GM04504 (cell line): ENCODE measurements at places on chromosomes 5 and 9.

DNA sequence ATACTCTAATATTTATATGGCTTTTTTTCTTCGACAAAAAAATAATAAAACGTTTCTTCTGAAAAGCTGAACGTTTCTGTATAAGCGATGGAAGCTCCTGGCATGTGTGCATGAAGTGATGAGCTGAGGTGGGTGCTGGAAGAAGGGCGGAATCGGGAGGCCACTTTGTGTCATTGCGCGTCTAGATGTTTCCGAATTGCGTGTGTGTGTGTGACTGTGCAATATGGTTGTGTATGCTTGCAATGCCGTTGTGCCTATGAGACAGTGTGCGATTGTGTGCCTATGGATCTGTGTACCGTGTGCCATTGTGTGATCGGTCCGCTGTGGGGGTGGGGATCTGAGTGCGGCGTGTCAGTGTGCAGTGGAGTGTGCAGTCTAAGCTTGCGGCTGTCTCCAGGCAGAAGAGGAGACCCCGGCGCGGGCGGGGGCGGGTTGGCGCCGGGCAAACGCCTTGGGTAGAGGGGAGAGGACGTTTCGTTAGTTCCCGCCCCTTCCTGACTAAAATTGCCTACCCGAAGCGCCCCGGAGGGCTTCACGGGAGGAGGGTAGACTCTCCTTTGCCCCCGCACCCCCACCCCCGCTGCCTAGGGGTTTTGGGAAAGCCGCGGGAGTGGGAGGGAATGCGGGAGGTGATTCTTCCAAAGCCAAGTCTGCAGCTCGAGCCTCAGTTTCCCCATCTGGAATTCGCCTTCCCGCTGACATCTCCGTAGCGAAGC lies 24.2 kb downstream of the PCDHGC5 start:
- DNase-seq: no peak

- no peak for DNase-seq
Measured at GRCh38 chr5:1421521-1422341, 23.5 kb downstream of the SLC6A3 start.

- no peak for DNase-seq
Measured at GRCh38 chr5:169085636-169086035, 215.3 kb downstream of the SLIT3 start.

DNA sequence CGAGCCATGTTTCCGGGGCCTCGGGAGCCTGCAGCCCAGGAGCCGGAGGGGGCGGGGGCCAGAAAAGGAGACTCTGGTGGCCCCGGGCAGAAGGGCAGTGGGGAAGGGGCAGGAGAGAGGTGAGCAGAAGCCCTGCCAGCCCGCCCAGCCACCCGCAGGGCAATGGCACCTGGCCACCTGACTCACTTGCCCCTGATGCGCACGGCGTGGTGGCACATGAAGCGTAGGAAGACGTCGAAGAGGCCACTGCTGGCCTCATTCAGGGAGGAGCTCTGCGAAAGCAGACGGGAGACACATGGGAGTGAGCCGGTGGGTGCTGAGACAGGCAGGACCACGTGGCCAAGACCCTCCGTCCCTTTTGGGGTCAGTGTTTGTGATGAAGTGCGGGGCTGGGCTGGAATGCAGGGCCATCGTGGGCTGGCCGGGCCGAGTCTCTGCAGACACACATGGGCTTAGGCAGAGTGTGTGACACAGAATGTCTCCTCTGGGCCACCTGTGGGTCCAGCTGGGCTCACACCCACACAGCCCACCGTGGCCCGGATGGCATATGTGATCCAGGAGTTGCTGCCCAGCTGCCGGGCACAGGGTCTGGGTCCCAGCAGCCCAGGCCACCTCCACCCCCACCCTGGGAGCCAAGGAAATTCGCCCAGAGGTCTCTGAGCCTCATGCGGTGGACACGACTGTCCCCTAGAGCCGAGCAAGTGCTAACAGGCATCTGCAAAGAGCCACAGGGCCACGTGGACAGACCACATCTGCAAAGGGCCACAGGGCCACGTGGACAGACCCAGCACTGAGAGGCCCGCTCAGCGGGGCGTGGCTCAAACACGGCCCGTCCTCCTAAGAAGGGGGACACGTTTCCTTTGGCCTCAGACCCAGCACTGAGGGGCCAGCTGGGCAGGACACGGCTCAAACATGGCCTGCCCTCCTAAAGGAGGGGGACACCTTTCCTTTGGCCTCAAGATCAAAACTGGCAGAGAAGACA lies 23.6 kb downstream of the TERT start:
- DNase-seq: no peak

DNA sequence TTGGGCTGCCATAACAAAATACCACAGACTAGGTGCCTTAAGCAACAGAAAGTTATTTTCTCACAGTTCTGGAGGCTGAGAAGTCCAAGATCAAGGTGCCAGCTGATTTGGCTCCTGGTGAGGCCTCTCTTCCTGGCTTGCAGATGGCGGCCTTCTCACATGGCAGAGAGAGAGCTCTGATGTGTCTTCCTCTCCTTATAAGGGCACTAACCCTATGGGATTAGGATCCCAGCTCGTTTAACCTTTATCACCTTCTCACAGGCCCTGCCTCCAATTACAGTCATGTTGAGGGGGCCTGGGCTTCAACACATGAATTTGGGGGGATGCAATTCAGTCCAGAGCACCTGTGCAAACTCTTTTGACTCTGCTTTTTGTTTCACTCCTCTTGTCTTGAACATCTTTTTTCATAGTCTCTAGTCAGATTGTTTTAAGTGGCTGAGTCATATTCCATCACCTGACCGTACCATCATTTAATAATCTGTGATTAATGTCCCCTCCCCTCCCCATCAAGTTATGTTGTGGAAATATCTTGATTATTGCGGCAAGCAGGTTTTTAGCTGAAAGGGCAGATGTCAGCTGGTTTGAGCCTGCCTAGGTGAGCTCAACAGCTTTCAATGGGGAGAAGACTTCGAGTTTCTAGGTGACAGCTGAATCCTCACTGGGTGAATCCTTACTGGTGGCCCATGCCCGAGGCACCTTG lies 61.8 kb downstream of the NDFIP1 start:
- no peak for DNase-seq

GRCh38 chr9:37200433-37201005 lies 80.1 kb downstream of the ZCCHC7 start:
- peak; percentile 25 for DNase-seq

DNA sequence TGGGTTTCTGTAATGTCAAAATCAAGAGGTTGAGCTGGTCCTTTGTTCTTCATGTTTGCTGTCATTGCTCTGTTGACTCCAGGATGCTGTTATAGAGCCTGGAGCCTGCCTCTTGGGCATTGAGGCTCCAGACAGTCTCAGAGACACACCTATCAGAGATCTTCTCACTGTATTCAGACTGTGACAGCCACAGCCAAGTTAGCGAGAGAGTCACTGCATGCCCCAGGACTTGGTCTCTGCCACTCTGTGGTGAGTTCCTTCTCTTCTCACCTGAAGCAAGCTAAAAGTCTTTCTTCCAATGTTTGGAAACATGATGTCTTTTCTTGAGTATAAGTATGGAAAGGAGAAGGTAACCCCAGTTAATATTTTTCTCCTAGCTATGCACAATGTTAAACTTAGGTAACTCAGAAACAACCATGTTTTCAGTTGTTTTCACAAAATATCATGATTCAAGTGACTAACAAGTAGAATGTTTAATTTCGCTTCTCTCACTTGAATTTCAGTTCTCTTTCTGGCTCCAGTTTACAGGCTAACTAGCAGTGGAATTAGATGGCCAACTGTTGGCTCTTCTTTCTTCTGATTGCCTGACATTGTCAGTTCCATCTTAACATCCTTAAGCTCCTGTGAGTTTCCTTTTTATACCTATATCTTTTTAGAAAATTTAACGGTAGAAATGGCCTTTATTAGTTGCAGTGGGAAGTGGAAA lies 20.6 kb upstream of the ZFYVE16 start:
- no peak for DNase-seq

GRCh38 chr5:154708207-154708606 lies 47.0 kb upstream of the LARP1 start:
- no peak for DNase-seq

GRCh38 chr9:107397076-107398044 lies 92.2 kb downstream of the KLF4 start:
- peak; percentile 57 for DNase-seq

- no peak for DNase-seq
Measured at GRCh38 chr5:151238303-151238741, 14.4 kb upstream of the CCDC69 start.

- no peak for DNase-seq
Measured at GRCh38 chr5:150575745-150576448, 64.6 kb upstream of the SYNPO start.

- peak; percentile 89 for DNase-seq
Measured at GRCh38 chr5:102857076-102857818, 102.1 kb downstream of the PAM start.

DNA sequence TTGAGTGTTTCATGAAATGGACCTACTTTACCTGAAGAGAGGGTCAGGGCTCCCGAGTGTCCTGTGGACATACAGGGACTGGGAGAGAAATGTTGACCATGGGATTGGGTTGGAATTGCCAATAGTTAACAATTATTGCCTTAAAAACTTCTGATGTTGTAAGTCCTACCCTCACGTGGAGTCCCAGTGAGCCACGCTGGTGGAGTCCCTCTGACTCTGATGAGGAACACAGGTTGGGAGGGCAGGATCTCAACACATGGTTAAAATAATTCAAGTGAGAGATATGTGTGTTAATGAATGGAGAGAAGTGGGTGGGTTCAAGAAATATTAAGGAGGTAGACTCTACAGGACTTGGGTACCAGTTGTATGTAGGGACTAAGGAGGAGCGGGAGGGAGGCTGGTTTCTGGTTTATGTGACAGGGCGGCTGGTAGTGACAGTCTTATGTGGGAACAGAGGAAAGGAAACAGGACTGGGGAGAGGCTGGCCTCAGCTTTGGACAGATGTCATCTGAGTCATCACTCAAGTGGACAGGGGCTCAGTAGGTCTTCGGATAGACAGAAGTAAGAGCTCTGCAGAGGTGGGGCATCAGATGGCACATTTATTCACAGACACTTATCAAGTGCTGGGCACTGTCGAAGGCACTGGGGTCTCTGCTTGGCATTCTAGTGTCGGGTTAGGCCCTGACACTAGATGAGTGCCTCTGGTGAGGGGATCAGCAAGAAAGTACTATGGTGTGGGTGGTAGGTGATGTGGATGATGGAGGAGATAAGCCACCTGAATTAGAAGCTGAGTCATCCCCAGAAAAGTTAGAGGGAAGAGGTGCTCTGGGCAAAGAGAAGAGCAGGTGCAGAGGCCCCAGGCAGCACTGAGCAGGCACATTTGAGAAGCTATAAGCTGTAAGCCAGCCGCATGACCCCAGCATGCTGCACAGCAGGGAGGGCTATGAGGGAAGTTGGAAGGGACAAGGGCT lies 27.2 kb downstream of the MAML1 start:
- no peak for DNase-seq

DNA sequence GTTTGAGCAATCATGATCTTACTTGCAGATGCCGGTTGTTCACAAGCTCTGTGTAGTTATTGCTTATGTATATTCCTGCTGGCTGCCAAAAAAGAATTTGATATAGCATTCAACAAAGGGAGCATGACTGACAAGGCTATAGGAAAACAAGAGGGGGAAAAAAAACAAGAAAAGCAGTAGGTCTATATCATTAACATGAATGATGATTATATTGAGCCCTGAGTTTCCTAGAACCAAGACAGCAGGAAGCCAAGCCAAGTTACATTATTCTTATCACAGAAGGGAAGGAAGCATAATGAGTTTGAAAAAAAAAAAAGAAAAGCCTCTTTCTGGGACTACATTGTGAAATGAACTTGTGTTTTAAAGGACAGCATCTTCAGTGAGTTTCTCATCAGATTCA lies 41.0 kb downstream of the TSTD2 start:
- DNase-seq: no peak

DNA sequence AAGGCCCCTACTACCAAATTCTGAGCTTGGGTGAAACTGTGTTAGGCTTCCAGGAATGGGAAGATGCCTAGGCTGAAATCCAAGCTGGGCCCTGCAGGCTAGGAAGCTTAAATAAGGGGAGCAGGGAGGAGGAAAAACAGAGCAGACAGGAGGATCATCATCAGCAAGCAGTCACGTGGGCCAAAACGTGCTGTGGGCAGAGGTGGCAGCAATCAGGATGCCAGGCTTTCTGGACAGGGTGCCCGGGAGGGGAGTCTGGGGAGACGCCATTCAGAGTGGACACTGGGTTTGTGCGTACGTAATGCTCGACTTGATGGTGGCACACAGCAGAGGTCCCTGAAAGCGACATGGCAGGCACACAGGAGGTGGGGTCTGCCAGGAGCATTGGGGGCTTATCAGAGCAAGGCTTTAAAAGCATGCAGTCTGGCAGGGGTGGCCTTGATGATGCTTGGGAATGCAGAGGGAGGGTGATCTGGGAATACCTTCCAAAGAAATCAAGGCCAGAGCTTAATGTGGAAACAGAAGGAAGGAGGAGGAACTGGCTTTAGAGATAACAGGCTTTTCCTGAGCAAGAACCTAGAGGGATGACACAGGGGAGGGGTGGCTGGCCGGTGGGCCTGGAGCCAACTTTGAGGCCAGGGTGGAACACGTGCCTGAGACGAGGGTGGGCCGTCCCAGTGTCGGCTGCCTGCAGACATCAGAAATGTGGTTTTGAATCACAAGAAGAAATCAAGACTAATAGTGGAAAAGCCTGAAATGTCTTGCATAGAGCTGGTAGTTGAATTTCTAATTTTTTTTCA lies 212.5 kb downstream of the GADD45G start:
- DNase-seq: no peak

- peak; percentile 26 for DNase-seq
Measured at GRCh38 chr9:79641070-79641469, 69.3 kb downstream of the TLE4 start.

GRCh38 chr5:67195406-67196275 lies 958 bp downstream of the CD180 start:
- no peak for DNase-seq

DNA sequence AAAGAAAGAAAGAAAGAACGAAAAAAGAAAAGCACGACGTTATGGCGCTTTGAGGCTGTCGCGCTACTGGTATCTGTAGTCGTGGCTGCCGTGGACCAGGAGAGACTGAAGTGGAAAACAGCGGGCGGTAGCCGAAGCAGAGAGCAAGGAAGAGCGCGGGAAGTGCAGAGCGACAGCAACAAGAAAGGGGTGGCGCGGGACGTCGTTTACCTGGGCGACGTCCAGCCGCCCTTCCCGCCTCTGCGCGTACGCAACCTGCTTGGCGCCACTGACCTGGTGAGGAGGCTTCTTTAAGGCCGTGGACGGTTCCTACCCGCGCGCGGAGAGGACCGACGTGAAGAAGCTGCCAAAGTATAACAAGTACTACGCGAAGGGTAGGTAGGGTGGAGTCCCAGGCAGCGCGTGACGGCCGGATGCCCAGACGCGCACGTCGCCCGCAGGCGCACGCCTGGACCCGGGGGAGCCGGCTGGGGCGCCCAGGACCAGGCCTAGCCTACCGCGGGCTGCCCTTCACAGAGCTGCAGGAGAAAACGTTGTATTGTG lies 15.4 kb downstream of the CCL28 start:
- DNase-seq: no peak

DNA sequence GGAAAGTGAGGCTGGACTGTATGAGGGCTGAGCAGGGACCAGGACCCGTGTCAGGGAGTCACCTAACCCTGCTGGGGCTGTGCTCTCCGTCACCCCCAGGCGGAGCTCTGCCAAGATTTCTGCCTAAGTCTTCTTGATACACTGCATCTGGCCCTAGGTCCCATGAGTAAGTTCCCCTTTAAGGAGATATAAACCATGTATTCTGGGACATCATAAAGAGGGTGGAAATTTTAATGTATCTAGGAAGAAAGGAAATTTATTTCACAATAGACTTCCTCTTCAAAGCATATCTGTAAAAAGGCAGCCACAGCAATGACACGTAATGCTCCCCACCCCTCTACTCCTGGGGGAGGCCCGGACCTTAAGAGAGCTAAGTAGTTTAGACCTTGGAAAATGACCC lies 183.4 kb downstream of the FBXL7 start:
- no peak for DNase-seq
